PC-3 (cell line): ENCODE measurements at places on chromosomes 7 and 10. TPM values are rescaled to one million over a fixed set of nuclear protein-coding genes. Genes with fewer than 3 reads are reported as not detected.

ZFAND4 gene
- total RNA-seq = 7.9 and 8.7 TPM in 2 replicates

GRCh38 chr10:91694170-91694794, 61.4 kb upstream of the PPP1R3C start:
- peak; percentile 71 for DNase-seq

- no peak for DNase-seq
These were observed 113.3 kb downstream of the ARHGAP22 start for GRCh38 chr10:48491392-48492139.

DNA sequence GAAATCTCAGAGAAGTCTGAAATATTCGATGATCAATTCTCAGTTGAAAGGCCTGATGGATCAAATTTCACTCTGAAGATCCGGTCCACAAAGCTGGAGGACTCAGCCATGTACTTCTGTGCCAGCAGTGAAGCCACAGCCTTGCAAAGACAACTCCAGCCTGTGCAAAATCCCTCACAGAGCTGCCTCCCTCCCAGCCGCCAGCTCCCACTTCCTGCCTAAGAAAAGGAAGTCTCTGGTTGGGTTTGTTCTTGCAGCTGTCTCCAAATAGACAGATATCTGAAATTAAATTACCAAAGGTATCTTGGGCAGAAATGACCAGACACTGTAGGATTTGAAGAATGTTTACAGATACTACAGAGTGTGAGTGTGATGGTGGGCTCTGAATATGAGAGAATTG, 43.4 kb upstream of the PRSS58 start:
- DNase-seq = no peak

DNA sequence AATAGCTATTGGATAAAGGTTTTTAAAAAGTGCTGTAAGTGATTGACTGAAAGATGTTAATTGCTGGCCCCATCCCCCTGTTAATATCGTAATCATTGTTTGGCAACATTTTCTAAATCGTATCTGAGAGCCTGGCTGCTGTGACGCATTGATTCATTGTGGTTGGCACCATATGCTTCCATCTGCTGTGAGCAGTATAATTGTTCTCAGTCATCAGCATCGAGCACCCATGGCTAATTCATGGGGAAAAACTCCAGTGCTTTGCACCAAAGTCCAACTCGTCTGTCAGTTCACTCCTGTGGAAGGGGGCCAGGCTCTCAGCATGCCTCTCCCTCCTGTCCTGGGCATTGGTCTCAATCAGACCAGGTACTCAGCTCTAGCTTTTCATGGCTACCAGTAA, 205.2 kb downstream of the STK31 start:
- DNase-seq = no peak

- DNase-seq = no peak
These were observed 10.0 kb upstream of the STK31 start for GRCh38 chr7:23700046-23700445.

- DNase-seq = no peak
These were observed 28.9 kb upstream of the STK17A start for GRCh38 chr7:43553999-43554398.

- no peak for DNase-seq
These were observed 517.5 kb downstream of the DNAJB6 start for GRCh38 chr7:157854066-157854891.

DNA sequence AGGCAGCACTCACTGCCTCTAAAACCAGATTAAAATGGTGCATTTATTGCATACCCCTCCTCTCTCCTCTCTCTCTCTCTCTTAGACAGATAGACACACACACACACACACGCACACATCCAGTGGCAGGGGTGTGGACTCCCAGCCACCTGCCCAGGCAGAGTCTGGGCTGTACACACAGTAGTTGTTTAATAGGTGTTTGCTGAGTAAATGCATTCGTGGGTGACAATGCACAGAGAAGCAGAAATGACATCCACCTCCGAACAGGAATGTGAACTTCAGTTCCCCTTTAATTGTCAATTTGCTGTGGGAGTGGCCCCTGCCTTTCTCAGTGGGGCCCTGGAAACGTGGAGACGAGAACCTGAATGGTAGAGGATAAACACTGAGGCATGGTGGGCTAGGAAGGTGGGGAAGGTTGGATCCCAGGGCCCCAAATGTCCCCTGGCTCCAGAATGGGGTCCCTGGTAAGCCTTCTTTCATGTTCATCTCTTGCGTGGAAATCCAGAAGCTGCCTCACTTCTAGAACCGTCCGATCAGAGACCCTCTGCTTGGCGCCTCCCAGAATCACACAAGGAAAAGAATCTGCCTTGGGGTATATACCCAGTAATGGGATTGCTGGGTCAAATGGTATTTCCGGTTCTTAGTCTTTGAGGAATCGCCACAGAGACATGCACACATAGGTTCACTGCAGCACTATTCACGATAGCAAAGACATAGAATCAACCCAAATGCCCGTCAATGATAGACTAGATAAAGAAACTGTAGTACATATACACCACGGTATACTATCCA, 58.5 kb upstream of the ECHDC3 start:
- DNase-seq = peak; percentile 1

DNA sequence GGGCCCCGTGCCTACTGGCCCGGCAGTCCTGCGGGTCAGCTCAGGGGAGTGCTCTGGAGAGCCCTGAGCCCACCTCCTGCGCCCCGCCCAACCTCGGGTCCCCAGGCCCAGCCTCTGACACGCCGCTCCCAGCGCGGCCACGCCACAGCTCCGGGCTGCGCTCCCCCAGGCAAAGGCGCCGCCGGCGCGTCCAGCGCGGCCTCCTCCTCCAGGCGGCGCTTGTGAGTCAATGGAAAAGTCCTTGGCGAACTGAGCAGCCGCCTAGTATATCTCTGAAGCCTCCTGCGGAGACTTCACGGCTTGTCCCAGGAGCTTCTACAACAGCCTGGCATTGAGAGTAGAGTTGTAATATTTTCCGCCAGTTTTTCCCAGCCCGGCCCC, 29.5 kb upstream of the BMS1 start:
- DNase-seq = peak; percentile 89

GRCh38 chr10:61478621-61479312, 25.6 kb upstream of the TMEM26 start:
- peak; percentile 42 for DNase-seq

- peak; percentile 62 for DNase-seq
These were observed 4.0 kb downstream of the HDAC9 start for GRCh38 chr7:18499407-18500177.

GRCh38 chr7:76346097-76346496, 12.7 kb downstream of the YWHAG start:
- DNase-seq = no peak

GRCh38 chr7:80830584-80831285, 88.1 kb downstream of the SEMA3C start:
- peak; percentile 63 for DNase-seq

DNA sequence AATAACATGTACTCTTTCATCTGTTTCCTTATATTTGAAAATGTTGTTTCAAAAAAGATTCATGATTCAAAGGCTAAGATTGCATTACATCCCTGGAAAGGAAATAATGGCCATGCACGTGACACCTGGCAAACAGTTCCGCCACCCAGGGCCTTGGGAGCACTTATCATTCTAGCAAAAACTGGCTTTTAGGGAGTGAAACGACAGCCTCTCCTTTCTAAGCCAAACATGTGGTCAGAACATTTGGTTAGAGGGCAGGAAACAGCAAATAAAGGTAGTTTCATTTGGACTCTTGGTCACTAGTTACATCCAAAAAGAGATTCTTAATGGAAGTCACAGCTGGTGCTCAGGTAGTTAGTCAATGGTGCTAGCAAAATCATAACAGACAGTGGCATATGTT, 83.5 kb downstream of the FAS start:
- DNase-seq = no peak

DNA sequence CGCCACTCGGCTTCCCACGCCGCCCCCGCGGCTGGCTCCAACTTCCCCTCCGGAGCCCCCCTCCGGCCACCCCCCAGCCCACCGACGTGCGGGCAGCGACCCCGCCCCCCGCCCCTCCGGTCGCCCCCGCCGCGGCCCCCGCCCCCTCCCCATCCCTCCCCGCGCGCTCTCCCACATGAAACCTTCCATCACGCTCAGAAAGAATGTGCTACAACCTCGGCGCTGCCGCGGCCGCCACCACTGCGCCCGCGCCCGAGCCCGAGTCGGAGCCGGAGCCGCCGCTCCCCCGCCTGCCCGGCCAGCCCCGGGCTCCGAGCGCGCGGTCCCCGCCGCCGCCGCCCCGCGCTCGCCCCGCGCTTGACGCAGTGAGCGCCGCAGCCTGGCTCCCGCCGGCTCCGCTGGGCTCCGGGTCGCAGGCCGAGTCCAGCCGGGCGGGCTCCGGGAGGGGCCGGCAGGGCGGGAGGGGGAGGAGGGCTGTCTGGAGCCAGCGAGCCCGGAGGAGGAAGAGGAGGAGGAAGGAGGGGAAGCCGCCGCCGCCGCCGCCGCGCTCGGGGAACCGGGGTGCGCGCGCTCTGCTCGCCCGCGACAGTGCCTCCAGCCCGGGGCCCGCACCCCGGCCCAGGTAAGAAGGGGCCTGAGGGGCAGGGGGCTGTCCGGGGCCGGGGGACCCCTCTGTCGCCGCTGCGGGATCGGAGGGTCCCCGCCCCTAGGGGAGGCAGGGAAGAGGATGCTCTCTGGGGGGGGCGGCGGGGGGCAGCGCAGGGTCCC, 4.3 kb upstream of the ELFN1 start:
- DNase-seq = peak; percentile 11

DNA sequence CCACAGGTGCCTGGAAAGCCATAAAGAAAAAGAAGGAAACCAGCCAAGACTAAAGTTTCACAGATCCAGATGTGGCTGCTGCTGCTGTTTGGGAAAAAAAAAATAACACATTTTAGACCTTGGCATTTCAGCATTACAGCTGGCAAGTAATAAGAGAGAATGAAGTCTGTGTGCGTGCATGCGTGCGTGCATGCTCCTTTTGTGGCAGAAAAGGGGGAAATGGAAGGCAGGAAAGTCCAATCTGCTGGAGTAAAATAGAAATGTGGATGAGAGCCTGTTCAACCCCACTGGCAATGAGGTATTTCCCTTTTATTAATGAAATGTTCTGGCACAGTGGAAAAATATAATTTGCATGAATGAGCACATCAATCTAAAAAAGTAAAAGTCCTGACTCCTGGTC, 137.0 kb upstream of the SEMA3A start:
- no peak for DNase-seq
